ENCODE measurements at places on chromosomes 4 and X. TPM values are rescaled to one million over a fixed set of nuclear protein-coding genes. Genes with fewer than 3 reads are reported as not detected.

ZC4H2 gene
- 16.3 TPM for polyA plus RNA-seq

RNF128 gene
- polyA plus RNA-seq, result not detected

GLRA2 gene
- polyA plus RNA-seq, result 0.13 TPM

LANCL3 gene
- polyA plus RNA-seq, result 0.35 TPM

PAPSS1 gene
- 44.7 TPM for polyA plus RNA-seq

TADA2B gene
- polyA plus RNA-seq, result 23.2 TPM

TMPRSS11E gene
- polyA plus RNA-seq, result not detected

ERVMER34-1 gene
- 0.76 TPM for polyA plus RNA-seq

DNA sequence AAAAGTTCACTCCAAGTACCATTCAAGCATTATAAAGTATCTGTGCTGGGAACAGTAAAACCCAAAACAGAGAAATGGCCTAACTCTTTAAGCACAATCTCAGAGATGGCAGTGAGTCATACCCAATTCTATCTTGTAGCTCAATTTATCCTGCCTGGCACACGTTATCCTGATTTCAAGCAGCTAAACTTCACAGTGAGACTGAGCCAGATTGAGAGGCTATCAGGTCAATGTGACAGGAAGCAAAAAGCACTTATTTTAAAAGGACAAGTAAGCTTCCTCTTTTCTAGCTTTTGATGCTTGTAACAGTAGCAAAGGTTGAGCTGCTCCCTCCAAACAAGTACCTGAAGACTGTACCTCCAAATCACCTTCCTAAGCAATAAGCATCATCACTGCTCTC is 324.9 kb downstream of the NAF1 start:
- DNase-seq, result peak; percentile 35

- no peak for DNase-seq
Measured at GRCh38 chr4:76783836-76784235, 114.1 kb downstream of the SOWAHB start.

DNA sequence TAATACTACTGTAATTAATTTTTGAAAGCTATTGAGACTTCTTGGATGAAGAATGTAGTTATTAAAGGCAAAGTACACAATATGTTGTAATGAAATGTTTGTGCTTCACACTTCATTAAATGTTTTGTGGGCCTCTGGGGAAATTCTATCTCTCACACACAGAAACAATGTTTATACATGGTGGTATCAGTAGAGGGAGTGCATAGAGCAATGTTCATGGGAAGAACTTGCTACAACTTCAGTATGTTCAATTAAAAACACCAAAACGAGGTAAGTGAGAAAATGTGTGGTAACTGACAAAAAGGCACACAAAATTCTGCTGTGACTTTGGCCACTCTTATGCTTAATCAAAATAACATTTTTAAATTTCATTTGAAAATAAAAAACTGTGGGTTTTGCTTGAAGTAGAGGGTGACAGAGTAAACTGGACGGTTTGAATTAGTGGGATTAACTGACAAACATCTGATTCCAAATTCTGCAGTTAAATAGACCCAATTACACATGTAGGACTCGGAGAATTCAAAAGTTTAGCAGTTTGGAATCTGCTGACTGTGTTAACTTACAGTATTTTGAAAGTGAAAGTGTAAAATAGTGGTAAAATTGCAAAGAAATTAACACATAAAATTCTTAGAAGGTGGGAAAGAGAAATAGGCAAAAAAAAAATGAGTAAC is 111.4 kb upstream of the TTC29 start:
- peak; percentile 49 for DNase-seq

GRCh38 chr4:127484117-127484516 is 148.6 kb upstream of the INTU start:
- DNase-seq, result no peak

DNA sequence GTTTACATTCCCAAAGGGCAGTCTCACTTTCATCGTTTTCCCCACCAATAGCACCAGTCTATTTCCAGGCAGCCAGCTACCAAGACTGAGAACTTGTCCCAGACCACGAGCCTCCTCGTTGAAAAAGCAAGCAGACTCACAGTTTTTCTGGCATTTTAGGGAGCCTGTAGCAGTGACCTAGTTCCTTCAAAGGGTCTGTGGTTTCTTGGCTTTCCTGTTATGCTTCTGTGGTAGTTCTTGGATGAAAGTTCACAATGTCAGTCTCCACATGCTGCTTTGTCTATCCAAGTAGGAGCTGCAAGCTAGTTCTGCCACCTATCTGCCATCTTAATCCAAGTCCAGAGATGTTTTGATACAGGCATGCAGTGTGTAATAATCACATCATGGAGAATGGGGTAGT is 151.6 kb upstream of the ZC4H2 start:
- no peak for DNase-seq

- DNase-seq, result no peak
Measured at GRCh38 chr4:147860960-147861359, 129.1 kb downstream of the ARHGAP10 start.

DNA sequence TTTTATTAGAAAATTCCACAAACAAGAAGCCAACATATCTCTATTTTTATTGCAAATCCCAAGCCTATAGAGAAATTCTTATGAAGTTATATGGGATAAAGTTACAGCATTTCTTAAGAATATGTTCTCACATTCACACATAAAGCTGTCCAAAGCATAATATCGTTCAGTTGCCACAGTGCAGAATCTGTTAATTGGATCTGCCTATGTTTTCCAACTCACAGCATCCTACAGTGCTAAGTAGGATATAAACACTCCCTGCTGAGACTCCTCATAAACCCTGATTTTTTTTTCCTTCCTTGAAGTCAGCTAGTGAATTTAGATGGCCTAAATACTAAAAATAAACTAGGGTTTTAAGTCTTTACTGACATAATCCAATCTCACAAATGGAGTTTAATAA is 307.9 kb downstream of the PDGFC start:
- no peak for DNase-seq

DNA sequence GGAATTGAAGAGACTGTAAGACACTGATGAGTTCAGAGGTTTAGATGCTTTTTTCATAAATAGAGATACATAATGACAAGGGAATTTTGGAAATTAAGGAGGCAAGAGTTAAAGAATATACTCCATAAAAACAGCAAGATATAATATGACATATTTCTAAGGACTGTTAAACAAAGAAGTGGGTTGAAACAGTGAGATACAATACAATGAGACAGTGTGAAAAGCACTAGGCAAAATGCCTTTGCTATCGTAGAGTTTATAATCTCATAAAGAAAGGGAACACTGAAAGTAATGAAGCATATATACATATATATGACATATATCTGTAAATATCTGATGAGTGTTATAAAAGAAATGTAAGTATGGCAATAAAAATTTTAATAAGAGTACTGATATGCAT is 1496.2 kb downstream of the TECRL start:
- DNase-seq, result no peak

DNA sequence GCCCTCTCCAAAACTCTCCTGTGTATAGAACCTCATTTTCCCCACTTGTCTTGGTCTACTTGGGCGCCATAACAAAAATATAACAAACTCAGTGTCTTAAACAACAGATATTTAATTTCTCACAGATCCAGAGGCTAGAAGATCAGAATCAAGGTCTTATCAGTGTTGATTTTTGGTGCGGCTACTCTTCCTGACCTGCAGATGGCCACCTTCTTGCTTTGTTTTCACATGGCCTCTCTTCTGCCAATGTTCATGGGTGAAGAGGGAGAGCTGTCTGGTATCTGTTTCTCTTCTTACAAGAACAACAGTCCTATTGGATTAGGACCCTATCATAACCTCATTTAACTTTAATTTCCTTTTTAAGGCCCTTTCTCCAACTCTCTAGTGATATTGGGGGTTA is 177.3 kb downstream of the PABPC4L start:
- peak; percentile 14 for DNase-seq

GRCh38 chr4:81631958-81632441 is 160.3 kb upstream of the RASGEF1B start:
- peak; percentile 77 for DNase-seq

DNA sequence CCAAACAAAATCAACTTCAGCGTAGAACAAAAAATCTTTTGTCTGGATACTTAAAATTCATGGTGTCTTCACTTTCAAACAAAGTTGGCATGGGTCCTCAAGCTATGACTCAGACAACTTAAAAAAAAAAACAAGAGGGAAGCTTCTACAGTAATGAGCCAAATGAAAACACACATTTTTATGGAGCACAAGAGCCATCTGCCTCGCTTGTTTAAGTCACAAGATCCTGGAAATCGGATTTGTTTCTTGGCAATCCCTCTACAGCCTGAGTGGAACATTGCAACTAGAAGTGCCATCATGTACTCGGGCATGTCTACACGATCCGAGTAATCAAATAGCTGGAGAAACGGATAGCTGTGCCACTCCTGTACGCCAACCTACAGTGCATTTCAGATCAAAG is 22.6 kb downstream of the LAMP2 start:
- peak; percentile 57 for DNase-seq

GRCh38 chr4:70197842-70198241 is 2.3 kb downstream of the ODAM start:
- DNase-seq, result no peak

GRCh38 chrX:12315526-12315925 is 177.3 kb downstream of the FRMPD4 start:
- DNase-seq, result no peak

- no peak for DNase-seq
Measured at GRCh38 chrX:26649534-26649933, 433.6 kb downstream of the MAGEB5 start.

- DNase-seq, result no peak
Measured at GRCh38 chr4:28310926-28311325, 1450.3 kb downstream of the STIM2 start.

DNA sequence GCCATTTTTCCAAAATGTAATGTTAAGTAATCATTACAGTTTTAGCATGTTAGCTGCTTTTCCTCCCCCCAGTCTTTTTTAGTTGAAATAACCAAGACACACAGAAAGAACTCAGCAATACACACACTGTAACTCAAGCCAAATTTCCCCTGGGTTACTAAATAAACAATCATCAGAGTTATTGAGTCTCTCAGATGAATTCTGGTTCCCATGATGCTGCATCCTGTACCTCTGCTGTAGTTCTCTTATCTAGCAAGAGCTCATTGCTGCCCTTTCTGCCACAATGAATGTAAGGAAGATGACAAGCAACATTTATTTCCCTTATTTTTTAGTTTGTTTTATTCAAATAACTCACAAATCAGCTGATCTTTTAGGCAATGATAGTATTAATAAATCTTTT is 185.1 kb downstream of the ARHGAP6 start:
- peak; percentile 27 for DNase-seq

GRCh38 chr4:113502476-113502875 is 259.1 kb downstream of the CAMK2D start:
- no peak for DNase-seq

- peak; percentile 4 for DNase-seq
Measured at GRCh38 chr4:109699553-109700225, 3.6 kb downstream of the CASP6 start.

DNA sequence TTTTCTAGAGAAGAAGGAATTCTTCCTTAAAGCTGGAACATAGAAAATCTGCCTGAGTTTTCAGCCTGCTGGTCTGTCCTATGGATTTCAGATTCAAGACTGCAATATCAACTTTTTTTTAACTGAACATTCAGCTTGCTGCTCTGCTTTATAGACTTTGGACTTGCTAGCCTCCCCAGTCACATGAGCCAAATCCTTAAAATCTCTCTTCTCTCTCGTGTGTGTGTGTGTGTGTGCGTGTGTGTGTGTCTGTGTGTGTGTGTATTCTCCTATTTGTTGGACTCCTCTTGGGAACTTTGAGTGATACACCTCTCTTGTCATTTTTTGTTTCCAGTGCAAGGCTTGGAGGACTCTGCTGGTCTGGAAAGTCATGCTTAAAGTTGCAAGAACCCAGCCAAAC is 6.8 kb upstream of the TBC1D19 start:
- no peak for DNase-seq

GRCh38 chrX:45324941-45325340 is 124.3 kb upstream of the DIPK2B start:
- DNase-seq, result no peak

GRCh38 chr4:38914854-38915253 is 47.2 kb downstream of the FAM114A1 start:
- DNase-seq, result no peak

- no peak for DNase-seq
Measured at GRCh38 chr4:170242471-170242870, 152.7 kb upstream of the AADAT start.

DNA sequence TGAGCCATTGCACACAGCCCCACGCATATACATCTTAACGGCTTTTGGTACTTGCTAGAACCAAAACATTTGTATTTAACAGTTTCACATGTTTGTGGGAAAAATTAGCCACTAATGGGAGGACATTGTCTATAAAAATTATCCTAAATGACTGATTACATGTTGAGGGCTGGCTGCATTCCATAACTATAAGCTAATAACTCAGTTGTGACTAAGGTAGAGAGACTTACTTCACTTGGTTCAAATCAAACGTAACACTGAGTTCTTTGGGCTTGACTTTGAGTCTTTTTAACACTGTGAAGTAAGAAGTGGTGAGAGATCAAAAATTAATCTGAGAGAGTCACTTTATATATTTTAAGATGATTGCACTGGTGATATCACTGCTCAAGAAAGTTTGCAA is 47.9 kb upstream of the PGRMC2 start:
- no peak for DNase-seq

- peak; percentile 13 for DNase-seq
Measured at GRCh38 chr4:13160920-13161319, 323.2 kb downstream of the RAB28 start.

GRCh38 chrX:144791298-144791697 is 456.0 kb upstream of the SPANXN1 start:
- no peak for DNase-seq

DNA sequence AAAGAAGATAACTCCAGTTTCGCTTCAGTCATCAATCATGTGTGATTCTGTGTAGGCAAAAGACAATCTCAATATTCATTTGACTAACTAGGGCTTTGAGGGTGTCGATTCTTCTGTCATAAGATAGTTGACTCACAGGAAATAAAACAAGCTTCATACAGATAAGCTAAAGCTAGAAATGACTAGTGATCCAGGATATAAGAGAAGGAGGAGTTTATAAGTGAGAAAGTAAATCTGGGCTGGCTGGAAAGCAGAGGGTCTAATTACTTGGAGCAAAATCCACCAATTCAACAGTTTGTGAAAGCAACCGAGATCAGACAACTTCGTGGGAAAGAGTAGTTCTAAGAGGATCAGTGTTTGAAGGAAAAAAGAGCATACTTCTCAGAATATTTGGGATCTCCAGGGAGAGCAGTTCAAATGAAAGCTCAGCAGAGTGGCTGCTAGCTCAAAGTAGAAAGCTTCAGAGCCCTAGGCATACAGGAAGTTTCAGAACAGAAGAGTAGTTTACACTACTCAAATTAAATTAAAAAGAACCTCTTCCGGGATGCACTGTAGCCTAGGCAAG is 429.3 kb downstream of the INPP4B start:
- DNase-seq, result peak; percentile 19

GRCh38 chr4:2768921-2769336 is 12.8 kb upstream of the TNIP2 start:
- DNase-seq, result no peak

GRCh38 chr4:63371001-63371400 is 1038.2 kb downstream of the TECRL start:
- DNase-seq, result no peak

- DNase-seq, result no peak
Measured at GRCh38 chrX:124392794-124393193, 46.4 kb downstream of the SH2D1A start.

Measured in muscle of leg (tissue), 16 donors.